GM23248 (cell line): ENCODE measurements at places on chromosomes 12 and 14. TPM values are rescaled to one million over a fixed set of nuclear protein-coding genes. Genes with fewer than 3 reads are reported as not detected.

- H3K4me1 ChIP-seq: peaks cover 50% of the 10 kb centered on the region
- no peaks in the 10 kb centered on the region for H3K36me3 ChIP-seq
- no peak overlapping the region for H3K4me3 ChIP-seq
- peak overlapping the region; percentile 10 for H3K27ac ChIP-seq
- DNase-seq: peak; percentile 49
- no peaks in the 10 kb centered on the region for H3K27me3 ChIP-seq
Observed at GRCh38 chr14:51614707-51615106, 37.0 kb upstream of the FRMD6 start.

GRCh38 chr12:78880078-78880477, 15.5 kb downstream of the SYT1 start:
- H3K27me3 ChIP-seq: no peaks in the 10 kb centered on the region
- H3K27ac ChIP-seq: no peak overlapping the region
- peak; percentile 14 for DNase-seq
- no peak overlapping the region for H3K4me3 ChIP-seq
- no peaks in the 10 kb centered on the region for H3K36me3 ChIP-seq

DNA sequence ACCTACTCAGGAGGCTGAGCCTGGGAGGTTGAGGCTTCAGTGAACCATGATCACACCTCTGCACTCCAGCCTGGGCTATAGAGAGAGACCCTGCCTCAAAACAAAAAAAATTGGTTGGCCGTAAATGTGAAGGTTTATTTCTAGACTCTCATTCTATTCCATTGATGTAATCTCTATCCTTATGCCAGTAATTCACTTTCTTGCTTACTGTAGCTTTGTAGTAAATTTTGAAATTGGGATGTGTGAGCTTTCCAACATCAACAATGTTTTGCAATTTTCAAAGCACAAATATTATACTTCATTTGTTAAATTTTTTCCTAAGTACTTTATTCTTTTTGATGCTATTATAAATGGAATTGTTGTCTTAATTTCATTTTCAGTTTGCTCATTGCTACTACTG, 24.6 kb downstream of the LIN52 start:
- no peak overlapping the region for H3K4me3 ChIP-seq
- no peak overlapping the region for H3K27ac ChIP-seq
- H3K27me3 ChIP-seq: no peaks in the 10 kb centered on the region
- no peaks in the 10 kb centered on the region for H3K4me1 ChIP-seq

ANHX gene
- total RNA-seq: not detected in 2 replicates

- H3K4me3 ChIP-seq: no peak overlapping the region
- peaks cover 6% of the 10 kb centered on the region; the same call in 1 of the 2 replicates for H3K36me3 ChIP-seq
- H3K27ac ChIP-seq: no peak overlapping the region
- no peaks in the 10 kb centered on the region for H3K27me3 ChIP-seq
Observed at GRCh38 chr12:57720606-57721595, 17.6 kb downstream of the AGAP2 start.
